SK-N-SH (cell line): ENCODE measurements at places on chromosomes 1 and 21.

- DNase-seq = no peak
These were observed 47.8 kb upstream of the KANK4 start for GRCh38 chr1:62367005-62367557.

DNA sequence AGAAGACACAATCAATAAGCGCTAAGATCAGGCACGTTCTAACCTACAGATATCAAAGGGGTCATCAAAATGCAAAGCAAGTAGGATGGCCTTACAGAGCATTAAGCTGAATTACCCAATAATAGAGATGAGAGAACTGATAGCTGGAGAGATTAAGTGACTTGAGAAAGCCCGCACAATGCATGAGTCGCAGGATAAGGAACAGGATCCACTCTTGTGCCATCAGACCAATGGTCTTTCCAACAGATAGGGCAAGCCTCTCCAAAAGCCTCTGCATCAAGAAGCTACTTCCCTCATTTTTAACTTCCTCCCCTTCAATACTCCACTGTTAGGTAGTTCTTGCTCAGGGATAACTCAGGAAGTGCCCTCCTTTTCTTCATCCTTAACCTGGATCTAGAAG, 2.6 kb downstream of the CHML start:
- DNase-seq = no peak

DNA sequence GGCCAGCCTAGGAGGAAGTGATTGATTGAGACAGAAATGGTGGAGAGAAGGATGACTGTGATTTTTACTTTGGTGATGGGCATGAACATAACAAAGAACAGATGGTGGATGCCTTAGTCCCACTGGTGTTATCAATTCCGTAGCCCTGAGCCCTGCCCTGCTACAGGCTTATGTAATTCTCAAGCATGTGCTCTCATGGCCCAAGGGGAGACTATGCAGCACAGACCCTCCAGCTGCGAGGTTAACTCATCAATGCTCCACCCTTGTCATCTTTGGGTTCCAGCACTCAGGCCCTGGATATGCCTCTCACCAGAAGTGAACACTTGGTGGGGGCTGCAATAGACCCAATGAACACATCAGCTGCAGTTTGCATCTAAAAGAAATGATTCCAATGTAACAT, 62.7 kb upstream of the LRRC8D start:
- peak; percentile 33 for DNase-seq

DNA sequence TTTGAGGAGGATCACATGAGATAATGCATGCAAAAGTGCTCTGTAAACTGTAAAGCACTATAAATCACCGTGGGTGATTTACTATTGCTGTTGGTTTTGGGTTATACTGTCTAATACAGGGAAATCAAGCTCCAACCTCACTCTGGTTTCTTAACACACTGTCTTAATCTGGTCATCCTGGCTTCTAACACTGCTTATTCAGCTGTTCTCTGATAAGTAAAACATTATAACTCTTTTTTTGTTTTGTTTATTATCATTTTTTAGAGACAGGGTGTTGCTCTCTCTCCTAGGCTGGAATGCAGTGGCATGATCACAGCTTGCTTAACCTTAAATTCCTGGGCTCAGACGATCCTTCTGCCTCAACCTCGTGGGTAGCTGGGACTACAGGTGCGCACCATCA, 21.9 kb upstream of the LSM10 start:
- no peak for DNase-seq

GRCh38 chr21:17613242-17613676, 558 bp upstream of the BTG3 start:
- DNase-seq = no peak

GRCh38 chr1:228158151-228159007, 7.2 kb upstream of the IBA57 start:
- DNase-seq = no peak

- no peak for DNase-seq
These were observed 10.3 kb downstream of the C1orf141 start for GRCh38 chr1:67124455-67124854.

DNA sequence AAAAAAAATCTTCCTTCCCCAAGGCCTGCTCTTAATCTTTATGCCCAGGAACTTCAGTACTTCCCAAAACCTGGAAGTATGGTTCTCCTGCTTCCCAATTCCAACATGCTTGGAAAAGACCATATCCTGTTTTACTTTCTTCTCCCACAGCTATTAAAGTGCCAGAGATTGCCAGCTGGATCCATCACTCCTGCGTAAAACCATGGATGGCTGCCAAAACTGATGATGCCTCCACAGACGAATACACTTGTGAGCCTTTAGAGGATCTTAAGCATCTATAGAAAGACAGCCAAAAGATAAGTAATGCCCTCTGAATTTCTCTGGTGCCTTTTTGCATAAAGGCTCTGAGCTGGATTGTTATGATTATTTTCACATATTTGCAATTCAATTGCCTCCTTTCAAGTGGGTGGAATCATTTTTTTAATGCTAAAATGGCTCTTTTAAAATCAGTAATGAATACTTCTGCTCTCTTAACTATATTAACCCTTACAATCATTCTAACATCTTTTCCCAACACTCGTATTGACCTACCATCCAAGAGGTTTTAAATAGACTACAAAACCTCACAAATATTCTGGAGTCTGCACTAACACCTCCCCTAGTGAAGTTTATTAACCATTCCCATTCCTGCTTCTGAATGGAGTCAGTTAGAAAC, 1807.8 kb downstream of the BRINP3 start:
- DNase-seq = no peak
